ENCODE measurements at places on chromosomes 2 and 18.

DNA sequence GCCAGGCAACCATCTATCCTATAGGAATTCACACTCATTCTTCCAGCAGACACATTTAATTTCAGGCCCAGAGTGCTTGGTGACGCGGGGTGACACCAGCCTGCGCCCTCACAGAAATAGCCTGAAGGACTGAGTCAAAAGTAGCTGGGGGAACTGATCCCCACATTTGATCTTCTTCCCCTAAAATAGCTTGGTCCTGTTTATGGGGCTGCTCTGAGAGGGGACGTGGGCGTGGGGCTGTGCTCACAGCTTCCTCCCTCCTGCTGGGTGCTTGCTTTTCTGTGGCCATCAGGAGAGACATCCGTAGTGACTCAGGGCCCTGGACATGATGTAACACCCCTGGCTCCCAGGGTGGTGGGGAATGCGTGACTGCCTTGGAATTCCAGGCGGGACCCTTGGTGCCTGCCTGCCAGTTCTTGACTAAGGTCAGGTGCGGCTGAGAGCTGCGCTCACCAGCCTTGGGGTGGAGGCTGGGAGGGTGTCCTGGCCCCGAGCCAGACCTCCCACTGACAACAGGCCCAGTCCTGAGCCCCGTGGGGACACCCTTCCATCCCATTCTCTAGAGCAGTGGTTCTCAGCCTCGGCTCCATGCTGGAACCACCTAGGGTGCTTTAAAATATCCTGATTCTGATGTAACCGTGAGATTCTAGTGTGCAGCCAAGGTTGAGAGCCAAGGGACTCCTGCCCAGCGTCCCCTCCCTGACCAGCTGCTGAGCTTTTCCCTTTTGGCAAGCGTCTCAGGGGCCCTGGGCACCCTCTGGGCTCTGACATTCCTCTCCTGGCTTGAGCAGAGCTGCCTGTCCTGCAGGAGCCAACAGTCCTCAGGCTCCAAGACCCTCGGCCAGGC lies 47.4 kb upstream of the SMAD7 start:
- DNase-seq: peak; percentile 35

DNA sequence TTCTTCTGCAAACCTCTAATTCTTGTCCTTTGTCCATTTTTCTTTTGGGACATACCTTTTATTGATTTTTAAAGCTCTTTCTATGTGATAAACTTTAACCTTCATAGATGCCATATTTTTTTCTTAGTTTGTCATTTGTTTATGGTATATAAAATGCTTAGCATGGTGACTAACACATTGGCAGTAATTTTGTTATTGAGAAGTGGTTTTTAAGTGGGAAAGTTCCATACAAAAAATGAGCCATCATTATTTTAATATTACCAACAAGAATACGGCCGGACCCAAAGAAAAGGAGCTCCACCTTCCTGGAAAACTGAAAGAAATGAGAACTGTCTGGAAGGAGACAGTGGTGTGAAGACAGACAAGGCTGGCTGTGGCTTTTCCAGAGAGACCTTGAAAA lies 270.1 kb upstream of the SIX2 start:
- no peak for DNase-seq

GRCh38 chr2:29166242-29167039 lies 51.2 kb downstream of the CLIP4 start:
- no peak for DNase-seq

GRCh38 chr2:239152916-239153305 lies 247.9 kb downstream of the HDAC4 start:
- no peak for DNase-seq

GRCh38 chr2:151669585-151670081 lies 64.6 kb downstream of the NEB start:
- DNase-seq: peak; percentile 15

- DNase-seq: peak; percentile 43
Observed at GRCh38 chr2:230798769-230799399, 65.9 kb upstream of the ITM2C start.

DNA sequence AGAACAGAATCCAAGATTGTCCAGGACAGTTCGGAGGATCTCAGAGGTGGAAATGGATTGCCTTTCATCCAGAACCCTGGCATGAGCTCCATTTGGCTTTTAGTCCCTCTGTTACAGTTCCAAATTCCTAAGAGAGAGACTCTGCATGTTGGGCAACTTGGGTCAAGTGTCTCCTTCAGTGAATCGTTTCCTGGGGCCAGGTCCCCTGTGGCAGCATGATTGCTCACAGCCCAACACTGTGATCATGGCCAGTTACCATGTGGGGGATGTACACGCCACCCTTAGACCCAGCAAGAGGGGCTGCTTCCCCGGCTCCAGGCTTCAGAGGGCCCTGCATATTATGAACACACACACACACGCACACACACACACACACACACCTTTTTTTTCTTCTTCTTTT lies 118.6 kb upstream of the GLI2 start:
- DNase-seq: no peak

- DNase-seq: no peak
Observed at GRCh38 chr2:12720278-12720620, 3.5 kb downstream of the TRIB2 start.

- DNase-seq: no peak
Observed at GRCh38 chr2:8661736-8662135, 20.1 kb upstream of the ID2 start.

- DNase-seq: no peak
Observed at GRCh38 chr2:206978746-206979145, 39.4 kb downstream of the CPO start.

- DNase-seq: peak; percentile 66
Observed at GRCh38 chr2:190781604-190782198, 98.9 kb upstream of the GLS start.

- DNase-seq: no peak
Observed at GRCh38 chr18:74356959-74357358, 41.3 kb downstream of the C18orf63 start.

DNA sequence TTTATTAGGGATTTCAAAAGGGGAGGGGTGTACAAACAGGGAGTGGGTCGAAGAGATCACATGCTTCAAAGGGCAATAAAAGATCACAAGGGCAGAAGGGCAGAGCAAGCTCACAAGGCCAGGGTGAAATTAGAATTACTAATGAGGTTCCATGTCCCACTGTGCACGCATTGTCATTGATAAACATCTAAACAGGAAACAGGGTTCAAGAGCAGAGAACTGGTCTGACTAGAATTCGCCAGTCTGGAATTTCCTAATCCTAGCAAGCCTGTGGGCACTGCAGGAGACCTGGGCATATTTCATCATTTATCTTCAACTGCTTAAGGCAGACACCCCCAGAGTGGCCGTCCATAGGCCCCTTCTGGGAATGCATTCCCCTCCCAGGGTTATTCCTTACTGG lies 408.2 kb downstream of the ZNF804A start:
- no peak for DNase-seq

- no peak for DNase-seq
Observed at GRCh38 chr2:11077411-11077810, 77.9 kb upstream of the SLC66A3 start.

GRCh38 chr2:170123593-170123992 lies 54.4 kb upstream of the MYO3B start:
- DNase-seq: no peak

DNA sequence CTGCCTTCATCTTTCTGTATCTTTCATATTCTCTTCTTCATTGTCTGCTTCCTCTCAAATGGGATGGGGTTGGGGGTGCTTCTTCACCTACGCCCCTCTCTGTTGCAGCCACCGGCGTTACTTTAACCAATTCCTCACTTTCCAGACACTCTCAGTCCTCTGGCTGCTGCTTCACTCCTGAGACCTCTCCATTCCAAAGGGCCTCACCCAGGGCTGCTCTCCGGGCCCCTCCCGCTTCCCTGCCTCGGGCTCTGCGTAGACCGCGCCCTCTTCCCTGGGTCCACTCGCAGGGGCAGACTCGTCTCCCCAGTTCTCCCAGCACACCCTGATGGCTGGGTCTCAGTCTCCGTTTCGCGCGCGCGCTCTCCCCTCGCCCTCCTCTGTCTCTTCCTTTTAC lies 926 bp downstream of the SERPINB8 start:
- no peak for DNase-seq

- no peak for DNase-seq
Observed at GRCh38 chr18:63303547-63303946, 16.0 kb downstream of the BCL2 start.

DNA sequence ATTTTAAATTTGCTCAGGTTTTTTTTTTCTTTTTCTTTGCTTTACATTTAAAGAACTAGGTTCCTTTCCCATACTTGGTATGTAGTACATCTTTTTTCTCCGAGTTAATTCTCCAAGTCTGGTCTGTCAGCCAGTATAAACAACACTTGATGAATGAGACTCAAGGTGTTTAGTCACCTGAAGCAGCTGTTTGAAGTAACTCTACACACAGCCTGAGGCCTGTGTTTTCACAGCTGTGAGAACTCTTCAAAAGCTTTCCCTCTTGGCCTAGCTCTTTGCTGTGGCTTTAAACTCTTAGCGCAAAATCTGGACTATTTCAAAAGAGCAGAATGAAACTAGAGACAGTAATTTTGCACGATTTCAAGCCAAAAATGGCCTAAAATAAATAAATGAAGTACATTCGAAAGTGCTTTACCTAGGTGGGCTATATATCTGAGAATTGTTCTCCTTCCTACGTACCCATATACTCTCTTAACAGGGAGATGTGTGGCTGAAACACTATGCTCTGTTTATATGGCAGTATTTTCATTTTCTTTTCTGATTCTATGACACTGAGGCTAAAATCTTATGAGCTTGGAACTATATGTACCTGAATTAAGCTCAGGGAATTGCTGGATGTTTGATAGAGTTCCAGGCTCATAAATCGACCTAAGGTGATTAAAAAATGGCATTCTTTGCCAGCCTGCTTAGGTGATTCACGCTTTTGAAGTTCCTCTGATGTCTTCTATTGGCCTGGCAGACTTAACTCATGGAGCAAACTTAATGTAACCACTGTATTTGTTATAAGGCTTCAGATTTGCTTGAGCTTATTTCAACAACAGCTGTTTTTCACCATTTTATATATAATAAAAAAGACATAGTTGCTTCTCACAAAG lies 1044.1 kb upstream of the ZEB2 start:
- no peak for DNase-seq

GRCh38 chr2:188291617-188292347 lies at the start of gene GULP1:
Gene GULP1, plus strand, starts transcription at chr2:188291874. Its CDS starts 185,829 bp downstream, at chr2:188477703.
- peak; percentile 70 for DNase-seq

DNA sequence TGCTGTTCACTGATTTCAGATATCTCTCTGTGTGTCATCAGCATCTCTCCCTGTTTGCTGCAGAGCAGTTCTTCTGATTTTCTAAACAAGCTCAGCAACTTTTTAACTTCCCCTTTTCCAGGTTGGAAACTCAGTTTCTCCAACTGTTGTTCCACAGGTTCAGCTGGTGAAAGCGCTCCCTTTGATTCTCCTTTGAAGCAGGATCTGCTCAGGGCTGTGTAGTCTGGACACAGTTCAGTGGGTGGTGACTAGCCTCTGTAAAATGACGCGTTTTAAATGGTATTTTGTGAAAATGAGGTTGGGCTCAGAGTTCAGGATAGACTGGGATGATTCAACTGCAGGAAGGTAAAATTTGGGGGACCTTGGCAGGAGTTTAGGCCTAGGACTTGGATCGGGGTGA lies 106.3 kb downstream of the TRIM43 start:
- DNase-seq: no peak

DNA sequence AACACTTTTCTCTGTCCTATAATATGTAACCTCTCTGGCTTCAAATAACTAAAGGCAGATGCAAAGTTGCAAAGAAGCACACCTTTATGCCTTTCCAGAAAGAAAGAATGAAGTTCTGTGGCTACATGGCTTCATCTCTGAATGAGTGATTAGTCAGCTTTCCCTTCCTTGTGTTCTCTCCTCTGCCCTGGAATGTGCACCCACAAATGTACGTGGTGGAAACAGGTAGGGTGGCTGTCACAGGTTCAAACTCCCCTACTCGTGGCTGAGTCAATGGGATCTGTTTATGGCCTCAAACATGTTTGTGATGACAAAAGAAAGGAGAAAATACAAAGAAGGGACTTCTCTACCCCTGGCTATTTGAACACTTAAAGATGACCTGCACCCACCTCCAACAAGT lies 55.5 kb upstream of the ACVR2A start:
- DNase-seq: no peak

DNA sequence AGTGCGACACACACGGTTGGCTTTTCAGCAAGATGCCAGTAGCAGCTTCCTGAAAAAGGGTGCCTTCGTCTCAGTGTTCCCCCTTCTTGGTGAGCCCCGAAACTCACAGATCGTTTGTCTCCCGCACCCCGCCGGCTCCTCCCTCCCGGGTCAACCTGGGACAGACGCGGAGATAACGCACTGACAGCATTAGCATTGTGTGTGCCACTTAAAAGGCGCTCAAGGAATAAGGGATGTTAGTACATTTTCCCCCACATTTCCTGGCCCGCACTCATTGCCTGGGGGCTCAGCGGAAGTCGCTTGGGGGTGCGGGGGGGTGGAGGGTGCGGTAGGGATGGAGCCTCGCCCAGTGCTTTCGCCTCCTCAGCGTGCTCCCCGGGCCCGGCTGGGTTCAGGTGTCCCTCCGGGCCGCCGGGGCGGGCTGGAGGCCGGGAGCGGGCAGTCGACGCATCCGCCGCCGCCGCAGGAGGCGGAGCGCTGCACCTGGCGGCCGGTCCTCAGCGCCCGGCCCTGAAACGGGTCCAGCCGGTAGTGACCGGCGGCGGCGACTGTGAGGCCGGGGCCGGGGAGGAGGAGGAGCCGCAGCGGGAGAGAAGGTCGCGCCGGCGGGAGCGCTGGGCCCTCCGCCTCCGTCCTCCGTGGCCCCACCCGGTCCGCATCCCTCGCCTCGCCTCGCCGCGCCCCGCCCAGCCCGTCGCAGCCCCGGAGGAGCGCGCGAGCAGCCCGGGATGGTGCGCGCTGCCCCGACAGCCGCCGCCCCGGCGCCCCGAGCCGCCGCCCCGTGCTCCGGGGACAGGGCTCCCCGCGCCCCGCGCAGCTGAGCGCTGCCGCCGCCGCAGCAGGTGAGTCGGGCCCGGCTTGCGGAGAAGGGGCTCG lies at the start of gene MFSD6:
Gene MFSD6 (plus strand): TSS at position 694 of the 876 bp plus-strand sequence. CDS start 27,675 bp downstream, outside the sequence.
- DNase-seq: peak; percentile 50

DNA sequence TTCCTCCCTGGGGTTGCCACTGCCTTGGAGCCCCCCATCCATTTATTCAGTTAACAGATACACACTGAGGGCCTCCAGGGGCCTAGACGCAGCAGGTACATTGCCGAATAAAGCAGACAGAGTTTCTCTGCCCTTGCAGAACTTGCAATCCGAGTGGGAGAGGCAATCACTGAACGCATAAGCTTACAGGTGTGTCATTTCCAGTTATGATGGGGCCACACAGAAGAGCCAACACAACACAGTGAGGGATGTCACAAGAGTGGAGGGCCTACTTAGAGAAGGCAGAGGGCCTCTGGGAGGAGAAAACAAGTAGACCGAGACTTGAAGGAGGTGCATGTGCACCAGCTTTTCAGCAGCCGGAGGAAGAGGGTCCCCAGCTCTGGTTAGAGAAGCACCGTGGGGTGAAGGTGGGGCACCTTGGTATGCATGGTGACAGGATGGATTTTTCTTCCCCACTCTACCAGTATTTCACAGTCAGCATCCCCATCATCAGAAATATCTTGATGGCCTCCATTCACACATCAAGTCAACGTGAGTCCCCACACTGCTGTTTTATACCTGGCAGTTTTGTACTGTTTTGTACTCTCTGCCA lies 150.9 kb downstream of the SMAD7 start:
- no peak for DNase-seq

All from HEK293T (cell line).